ENCODE measurements at places on chromosomes 7 and 10.

- DNase-seq: no peak
Measured at GRCh38 chr7:136386876-136387275, 409.7 kb upstream of the MTPN start.

GRCh38 chr10:77638321-77639101, 903 bp upstream of the KCNMA1 start:
- DNase-seq: peak; percentile 52

- DNase-seq: no peak
Measured at GRCh38 chr7:127556404-127556803, 29.0 kb downstream of the GCC1 start.

DNA sequence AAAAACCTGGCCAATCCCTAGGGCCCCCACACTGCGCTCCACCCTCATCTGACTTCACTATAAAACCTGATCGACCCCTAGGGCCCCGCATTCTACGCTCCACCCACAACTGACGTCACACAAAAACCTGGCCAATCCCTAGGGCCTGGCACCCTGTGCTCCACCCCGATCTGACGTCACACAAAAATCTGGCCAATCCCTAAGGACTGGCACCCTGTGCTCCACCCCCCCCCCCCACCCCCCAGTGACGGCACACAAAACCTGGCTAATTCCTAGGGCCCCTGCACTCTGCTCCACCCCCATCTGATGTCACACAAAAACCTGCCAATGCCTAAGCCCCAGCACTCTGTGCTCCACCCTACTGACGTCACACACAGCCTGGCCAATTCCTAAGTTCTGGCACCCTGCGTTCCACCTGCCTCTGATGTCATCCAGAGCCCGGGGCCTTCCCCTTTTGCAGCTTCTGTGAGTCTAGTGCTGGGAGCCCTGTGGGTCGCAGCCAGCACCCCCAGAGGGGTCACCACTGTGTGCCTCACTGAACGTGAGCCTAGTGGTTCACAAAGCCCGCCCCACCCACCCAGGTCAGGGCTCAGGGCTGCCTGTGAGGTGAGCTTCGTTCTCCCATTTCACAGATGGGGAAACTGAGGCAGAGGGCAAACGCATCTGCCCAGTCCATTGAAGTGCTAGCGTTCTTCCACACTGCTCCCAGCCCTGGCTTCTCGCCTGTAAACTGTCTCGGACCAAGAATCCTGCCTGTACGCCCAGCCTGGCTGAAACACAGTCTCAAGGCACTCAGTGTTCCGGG, 40.6 kb downstream of the MICALL2 start:
- no peak for DNase-seq

GRCh38 chr7:81064426-81064825, 145.6 kb upstream of the SEMA3C start:
- no peak for DNase-seq

Measured in SJSA1 (cell line).